Right hindlimb (tissue), 1 donor: ENCODE measurements at places on chromosomes 3 and 15.
A peak's percentile ranks its signal among the peaks of the same experiment; 100 is the strongest.

GRCh38 chr3:159169828-159170227 lies 368.0 kb downstream of the MFSD1 start:
- no peak for DNase-seq

GRCh38 chr3:180280555-180280954 lies 243.8 kb upstream of the PEX5L start:
- DNase-seq, result no peak

GRCh38 chr15:71231758-71232157 lies 116.5 kb downstream of the THSD4 start:
- peak; percentile 58 for DNase-seq

DNA sequence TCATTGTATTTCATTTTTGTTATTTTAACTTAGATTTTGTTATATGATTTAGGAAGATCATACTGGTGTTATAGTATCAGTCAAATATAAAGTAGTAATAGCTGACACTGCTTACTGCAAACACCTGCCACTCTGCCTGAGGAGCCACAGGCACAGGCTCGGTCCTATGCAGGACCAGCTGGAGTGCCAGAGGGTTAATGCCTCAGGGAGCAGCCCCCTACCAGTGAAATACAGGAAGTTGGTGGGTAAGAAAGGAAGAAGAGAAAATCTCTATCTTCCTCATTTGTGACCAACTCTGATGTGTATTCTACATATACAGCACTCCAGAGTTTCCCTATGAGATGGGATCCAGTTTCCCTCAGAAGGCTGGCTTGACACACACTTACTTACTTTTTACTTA lies 593.3 kb downstream of the UNC13C start:
- DNase-seq, result no peak

DNA sequence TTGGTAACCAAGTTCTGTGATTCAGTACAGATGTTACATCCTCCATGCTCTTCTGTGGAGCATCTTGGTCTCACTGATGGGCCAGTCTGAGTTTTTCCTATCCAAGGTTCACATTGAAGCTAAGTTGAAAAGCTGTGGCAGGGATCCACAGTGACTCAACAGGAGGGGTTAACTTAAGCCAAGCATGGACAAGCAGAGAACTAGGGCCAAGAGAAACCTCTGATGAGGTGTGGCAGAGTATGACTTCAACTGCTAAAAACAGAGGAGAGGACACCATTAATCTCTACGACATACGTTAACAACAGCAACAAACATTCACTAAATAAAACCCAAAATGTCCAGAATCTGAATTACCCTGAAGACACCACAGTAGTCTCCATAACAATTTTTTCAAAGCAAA lies 268.1 kb upstream of the UBE2E2 start:
- DNase-seq, result no peak

DNA sequence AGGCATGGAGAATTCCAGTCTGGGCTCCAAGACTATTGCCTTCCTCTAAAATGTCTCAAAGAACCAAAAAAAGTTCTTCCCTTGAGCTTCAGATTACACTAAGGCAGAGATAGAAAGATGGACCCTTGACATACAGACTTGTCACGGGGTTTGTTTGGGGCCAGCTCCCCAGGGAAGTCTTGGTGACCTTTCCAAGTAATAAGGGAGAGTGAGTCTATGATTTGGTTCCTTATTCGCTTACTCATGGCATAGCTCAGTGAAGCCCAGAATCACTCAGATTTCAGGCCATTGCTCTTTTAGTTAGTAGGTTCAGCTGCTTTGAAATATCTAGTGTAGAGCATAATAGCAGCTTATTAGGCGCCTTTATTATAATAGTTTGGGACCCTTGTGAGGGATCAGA lies 90.3 kb downstream of the PLCL2 start:
- no peak for DNase-seq

GRCh38 chr3:10762611-10763247 lies 53.3 kb upstream of the SLC6A11 start:
- DNase-seq, result no peak

GRCh38 chr3:116614795-116615362 lies 94.7 kb upstream of the TUSC7 start:
- no peak for DNase-seq

DNA sequence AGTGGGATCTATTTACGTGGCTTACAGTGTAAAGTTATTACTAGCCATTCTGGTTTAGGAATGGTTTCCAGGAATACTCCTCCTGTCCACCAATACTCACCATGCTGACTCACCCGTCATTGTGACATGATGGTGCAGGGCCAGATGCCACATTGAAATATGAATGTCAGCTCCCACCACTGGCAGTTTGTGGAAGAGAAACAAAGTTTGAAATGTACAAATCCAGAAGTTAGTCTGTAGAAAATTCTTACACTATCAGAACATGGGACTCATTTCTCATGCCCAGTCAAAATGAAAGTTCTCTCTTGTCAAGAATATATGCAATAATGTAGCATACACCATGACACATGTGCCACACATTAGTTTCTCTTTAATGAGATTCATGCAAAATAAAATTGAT lies 14.4 kb upstream of the TSPAN3 start:
- no peak for DNase-seq

DNA sequence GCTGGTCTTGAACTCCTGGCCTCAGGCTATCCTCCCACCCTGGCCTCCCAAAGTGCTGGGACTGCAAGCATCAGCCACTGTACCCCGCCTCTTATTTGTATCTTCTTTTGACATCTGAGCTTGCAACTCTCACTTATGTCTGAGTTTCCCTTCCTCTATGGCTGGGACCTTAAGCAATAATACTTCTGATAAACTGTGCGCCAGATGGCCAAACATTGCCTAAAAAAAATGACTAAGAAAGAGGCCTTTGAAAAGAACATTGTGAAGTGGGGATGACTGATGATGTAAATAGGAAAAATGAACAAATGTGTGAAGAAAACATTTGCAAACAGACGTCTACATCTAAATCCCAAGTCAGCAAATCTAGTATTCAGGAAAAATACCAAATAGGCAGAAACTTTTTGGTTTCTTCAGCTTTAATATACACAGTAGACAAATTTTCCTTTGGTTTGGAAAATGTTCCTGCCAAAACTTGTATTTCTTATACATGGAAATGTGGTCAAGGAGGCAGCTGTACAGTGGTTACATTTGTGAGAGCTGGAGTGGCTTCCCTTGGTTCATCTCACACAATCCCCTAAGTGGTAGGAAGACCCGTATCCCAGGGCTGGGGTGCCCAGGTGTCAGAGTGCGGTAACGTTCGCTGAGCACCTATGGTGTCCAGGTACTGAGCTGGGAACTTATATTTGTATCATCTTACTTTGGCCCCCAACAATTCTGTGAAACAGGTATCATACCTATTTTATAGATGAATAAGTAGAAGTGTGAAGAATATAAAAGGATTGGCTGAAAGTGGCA lies 11.6 kb upstream of the TFRC start:
- DNase-seq, result no peak

- DNase-seq, result no peak
These were observed 406.2 kb downstream of the RBMS3 start for GRCh38 chr3:29686889-29687592.

- no peak for DNase-seq
These were observed 43.1 kb upstream of the TP63 start for GRCh38 chr3:189588070-189588469.

DNA sequence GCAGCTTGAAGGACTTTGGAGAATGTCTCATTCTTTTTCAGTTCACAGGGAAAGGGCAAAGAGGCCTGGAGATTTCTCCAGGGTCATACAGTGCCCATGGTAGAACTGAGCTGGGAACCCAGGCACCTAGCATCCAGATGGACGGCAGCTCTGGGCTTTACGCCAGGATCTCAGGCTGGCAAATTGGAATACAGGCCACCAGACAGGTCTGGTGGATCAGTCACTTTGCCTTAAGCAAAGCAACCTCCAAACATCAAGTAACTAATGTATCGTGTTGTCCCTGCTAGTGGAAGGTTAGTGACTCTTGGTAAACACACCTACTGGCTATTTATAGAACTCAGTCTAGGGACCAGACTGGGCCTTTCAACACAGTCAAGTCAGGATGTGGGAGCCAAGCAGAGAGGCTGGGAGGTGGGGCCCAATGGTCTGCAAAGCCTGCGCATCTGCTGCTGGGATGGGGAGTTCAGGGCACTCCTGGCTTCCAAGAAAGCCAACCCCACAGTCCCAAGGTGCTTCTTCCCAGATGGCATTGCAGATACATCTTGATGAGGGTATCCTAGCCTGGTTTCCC lies 30.2 kb downstream of the RPLP1 start:
- no peak for DNase-seq

GRCh38 chr3:24551626-24552025 lies 57.0 kb upstream of the THRB start:
- DNase-seq, result no peak

- DNase-seq, result no peak
These were observed 127.3 kb upstream of the LINGO1 start for GRCh38 chr15:77759896-77760592.

GRCh38 chr3:194925614-194926013 lies 239.9 kb downstream of the FAM43A start:
- no peak for DNase-seq

DNA sequence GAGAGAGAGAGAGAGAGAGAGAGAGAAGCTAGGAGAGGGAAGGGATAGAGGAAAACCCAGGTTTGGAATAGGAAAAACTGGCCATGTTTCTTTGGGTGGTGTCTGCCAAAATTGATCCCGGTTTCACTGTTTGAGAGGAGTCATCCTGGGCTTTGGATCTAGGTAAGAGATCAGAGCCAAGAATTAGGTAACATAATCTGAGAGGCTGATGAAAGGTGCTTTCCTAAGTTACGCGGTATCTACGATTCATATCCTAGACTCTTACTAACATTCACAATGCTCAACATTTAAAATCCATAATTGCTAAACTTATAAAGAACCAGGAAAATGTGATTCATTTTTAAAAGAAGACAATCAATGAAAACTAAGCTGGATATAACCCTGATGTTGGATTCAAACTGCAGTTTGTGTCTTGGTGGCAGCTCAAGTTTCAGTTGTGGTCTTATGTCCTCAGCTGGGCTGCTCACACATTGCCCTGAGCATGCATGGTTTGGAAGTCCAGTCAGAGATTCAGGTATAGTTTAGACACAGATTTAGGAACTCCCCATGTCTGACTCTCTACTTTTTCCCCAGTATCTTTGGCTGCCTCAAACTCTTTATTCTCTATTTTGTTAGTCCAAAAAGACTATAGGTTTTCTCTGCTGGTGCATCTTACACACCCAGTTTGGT lies 42.5 kb upstream of the FMN1 start:
- DNase-seq, result no peak

DNA sequence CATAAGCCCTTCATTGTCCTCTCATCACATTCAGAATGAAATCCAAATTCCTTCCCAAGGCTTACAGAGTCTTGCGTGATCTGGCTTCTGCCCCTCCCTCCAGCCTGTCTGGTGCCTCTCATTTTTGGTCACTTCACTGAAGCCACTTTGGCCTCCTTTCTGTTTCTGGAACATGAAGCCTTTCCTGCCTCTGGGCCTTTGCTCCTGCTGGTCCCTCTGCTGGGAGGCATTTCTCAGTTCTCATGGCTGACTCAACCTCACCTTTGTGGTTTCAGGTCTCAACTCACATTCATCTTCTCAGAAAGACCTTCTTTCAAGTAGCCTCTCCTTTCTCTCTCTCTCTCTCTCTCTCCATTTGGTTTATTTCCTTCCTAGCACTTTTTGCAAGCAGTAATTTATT lies 43.9 kb upstream of the BHLHE40 start:
- DNase-seq, result no peak

DNA sequence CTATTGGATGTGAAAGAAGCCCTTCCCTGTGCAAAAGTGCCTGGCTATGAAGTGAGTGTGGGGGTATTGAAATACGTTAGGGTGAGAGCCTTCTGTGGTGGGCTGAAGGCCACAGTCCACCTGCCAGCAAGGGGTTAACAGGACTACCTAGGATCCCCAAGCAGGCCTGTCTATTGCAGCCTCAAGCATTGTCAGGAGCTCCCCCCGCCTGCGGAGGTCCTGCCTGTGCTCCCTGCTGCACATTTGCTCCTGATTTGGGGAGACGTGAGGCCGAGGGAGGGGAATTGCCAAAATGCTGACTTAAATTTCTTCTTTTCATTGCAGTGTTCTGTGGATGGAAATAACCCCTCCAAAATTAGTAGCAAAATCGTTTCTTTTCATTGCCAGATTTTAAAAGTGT lies 56.2 kb downstream of the GABRG3 start:
- no peak for DNase-seq

DNA sequence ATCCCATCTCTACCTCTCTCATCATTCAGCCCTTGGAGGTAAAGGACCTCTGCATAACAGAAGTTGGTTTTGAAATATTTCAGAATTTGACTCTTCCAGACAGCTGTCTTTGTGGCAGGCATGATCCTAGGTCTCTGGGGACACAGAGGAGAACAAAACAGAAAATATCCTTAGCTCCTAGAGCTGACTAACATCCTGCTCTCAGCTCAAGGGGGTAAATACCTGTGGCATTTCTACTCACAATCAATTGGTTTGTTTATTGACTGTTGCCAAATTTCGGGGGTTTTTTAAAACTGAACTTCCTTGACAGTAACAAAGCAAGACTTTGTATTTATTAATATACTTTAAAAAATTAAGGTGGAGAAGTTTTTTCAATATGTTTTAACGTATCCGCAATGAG lies 78.8 kb downstream of the EOMES start:
- DNase-seq, result no peak

DNA sequence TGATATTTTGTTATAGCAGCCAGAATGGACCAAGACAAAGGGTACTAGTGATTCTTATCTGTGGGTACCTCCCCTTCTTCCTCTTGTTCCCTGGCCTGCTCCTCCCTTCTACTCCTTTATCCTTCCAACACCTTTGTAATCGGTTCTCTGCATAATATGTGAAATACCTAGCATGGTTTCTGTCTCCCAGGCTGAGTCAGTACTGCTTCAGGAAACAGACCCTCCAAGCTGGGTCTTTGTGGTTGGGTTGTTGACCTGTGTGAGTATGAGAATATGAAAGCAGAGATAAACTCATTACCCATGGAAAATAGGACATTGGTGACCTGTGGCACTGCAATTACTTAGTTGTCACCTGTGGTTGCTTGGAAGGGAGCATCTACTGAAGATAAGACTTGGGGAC lies 69.3 kb upstream of the KLF13 start:
- DNase-seq, result no peak

DNA sequence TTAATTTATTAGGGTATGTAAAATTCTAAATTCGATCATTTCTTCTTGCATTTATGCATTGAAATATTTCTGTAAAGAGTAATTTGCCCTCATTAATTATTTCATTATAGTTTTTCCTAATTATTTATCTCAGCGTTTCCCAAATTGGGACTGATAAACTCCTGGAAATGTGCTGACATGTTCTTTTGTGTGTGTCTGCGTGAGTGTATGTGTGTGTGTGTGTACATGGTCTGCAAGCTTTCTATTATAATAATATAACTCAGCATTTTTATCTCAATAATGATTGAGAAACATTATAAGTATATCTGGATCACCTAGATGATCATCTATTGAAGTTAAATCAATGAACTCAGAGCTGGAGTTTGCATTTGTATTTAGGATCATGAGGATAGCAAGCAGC lies 38.7 kb downstream of the TMEM45A start:
- DNase-seq, result no peak

DNA sequence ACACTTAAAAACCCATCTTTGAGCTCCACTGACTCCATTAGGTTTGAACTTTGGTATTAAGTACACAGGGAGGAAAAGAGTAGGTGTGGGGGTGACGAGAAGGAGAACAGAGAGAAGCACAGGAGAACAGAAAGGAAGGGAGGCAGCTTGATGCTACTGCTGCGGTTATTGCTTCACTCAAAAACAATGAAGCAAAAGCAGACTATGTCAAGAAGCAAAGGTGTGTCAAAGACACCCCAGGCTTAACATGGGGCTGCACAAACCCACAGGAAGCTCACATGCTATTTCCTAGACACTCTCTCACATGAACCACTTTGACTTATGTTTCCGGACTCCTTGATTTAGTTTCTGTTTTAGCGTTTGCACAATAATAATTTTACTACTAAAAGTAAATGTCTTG lies 961.0 kb upstream of the CFAP20DC start:
- no peak for DNase-seq

- no peak for DNase-seq
These were observed 75.7 kb upstream of the FBN1 start for GRCh38 chr15:48721061-48721810.
